Activated T-helper 17 cell treated with anti-CD3 and anti-CD28 coated beads, Interleukin-2, amount 50 U/mL, for 72 hours (primary cell): ENCODE measurements at places on chromosomes 12 and 14.
A peak's percentile ranks its signal among the peaks of the same experiment; 100 is the strongest.

GRCh38 chr12:96401076-96401871, 1.0 kb upstream of the CDK17 start:
- ATAC-seq = peak; percentile 30

DNA sequence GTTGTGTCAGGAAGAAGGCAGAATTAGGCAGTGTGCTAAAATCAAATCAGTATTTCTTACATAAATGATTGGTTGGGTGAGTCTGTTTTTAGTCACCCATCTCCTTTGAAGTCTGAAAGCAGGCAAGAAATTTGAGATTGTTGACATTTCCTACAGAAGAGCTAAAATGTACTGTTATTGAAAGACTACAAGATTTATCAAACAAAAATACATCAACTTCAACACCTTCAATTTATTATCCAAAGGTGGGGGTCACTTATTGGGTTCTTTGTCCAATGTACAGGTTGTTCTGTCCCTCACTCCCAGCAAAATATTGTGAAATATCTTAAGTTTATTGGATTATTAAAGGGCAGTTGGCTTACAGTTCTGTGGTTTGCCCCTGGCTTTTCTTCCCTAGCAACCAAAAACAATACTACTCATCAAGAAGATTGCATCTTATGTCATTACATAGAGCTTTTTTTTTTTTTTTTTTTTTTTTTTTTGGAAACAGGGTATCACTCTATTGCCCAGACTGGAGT, 20.6 kb upstream of the PKP2 start:
- ATAC-seq = no peak

GRCh38 chr12:52879394-52880351, 25.2 kb downstream of the KRT8 start:
- ATAC-seq = peak; percentile 81

DNA sequence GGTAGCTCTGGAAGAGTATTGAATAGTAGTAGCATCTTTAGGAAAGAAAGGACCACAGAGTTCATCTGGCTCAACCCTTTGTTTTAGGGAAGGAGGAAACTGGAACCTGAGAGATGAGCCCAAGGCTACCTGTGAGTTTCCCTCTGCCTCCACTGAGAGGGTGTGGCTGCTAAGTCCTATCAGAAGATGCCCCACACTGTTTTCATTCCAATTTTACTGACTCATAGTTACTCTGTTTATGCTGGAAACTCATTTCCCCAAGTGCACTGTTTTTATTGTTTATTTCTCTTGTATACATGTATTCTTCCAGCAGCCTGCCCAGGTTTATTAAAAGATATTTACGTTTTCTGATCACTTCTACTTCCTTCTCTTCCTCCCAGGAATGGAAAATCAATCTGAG, 127.4 kb upstream of the ARHGAP5 start:
- ATAC-seq = no peak

DNA sequence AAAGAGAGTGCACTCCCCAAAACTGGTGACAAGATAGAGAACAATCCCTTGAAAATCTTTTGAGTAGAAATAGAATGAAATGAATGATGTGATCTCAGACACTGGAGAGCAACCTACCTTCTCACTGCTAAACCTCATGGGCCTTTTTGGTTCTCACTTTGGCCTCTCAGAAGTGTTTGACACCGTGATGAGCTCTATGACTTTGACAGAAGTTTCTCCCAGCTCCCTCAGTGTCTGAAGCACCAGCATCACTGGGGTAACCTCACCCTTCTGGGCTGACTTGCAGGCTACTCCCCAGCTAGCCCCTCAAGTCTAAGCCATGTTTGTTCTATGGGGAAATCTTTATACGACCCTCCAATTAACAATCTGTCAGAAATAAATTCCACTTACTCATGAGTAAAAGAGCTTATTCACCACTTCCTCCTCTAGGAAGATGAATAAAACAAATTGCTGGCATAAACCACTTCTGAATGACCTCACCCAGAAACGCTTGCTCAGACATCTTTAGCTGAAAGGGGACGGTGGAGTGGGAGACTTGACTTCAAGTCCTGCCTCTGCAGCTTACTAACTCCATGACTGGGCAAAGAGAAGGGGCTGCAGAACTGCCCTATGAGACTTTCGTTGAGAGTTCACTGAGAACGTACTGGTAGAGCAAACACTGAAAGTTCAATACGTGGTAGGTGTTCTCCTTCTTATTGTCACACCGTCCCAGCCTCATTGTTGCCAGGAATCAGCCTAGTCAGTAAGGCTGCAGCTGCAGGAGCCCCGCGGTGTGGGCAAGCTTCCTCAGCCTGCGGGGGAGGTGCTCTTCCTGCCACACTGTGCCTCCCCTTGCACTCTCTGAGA, 46.5 kb downstream of the ST8SIA1 start:
- ATAC-seq = peak; percentile 87

GRCh38 chr14:91368776-91369416, 48.7 kb downstream of the CCDC88C start:
- ATAC-seq = no peak

DNA sequence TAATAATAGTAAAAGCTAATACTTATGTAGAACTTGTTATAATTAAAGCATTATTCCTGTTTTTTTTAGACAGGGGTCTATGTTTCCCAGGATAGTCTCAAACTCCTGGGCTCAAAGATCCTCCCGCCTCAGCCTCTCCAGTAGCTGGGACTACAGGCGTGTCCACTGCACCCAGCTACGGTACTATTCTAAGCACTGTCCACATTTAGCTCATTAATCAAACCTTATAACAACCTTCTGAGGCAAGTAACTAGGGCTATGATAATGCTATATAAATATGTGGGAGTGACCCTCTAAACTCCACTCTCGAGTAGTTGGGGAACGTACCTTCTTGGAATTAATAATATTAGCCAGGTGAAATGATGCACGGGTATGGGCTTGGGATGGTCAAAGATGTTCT, 60.7 kb upstream of the NR2C1 start:
- no peak for ATAC-seq

DNA sequence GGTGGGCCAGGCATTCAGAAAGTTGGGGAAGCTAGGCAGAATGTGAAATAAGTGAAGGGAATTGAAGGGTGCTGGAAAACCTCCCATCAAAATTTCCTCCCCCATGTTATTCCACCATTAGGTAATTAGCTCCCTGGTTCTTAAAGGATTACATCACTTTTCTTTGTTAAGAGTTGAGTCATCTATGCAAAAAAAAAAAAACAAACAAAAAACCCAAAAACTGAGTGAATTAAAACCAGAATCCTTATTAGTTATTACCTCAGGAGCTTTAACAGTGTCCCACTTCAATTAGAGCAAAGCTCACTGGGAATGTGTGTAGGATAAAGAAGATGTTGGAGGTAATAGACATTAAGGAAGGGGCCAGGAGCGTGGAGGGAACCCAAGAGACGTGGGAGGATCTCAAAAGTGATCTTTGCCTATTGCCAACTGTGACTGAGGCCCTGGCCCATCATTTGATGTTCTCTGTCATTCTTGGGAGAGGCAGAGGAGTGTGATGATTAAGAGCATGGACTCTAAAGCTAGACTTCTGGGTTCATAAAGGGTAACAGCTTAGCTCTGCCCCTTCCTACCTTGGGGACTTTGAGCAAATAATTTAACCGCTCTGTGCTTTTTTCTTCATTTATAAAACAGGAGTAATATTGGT, 364.7 kb downstream of the APAF1 start:
- no peak for ATAC-seq

- no peak for ATAC-seq
Measured at GRCh38 chr12:120757226-120757742, 31.7 kb downstream of the ACADS start.

GRCh38 chr14:74543771-74544438, 50.3 kb downstream of the ISCA2 start:
- no peak for ATAC-seq

DNA sequence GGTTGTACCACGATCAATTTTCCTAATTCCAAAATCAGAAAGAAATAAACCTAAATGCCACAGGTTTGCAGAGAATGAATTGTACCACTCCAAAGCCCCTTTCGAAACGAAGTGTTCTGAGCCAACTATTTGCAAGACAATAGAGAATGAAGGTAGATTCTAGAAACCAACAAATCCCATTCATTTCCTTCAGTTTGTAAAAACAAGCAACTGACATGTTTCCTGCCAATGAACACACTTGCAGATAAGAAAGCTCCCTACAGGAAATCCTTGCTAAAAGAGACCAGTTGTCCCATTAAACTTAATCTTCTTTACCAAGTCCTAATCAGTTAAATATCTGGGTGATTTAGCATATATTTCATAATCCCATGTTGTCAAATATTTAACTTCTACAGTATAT, 198.4 kb upstream of the FOXN3 start:
- no peak for ATAC-seq

DNA sequence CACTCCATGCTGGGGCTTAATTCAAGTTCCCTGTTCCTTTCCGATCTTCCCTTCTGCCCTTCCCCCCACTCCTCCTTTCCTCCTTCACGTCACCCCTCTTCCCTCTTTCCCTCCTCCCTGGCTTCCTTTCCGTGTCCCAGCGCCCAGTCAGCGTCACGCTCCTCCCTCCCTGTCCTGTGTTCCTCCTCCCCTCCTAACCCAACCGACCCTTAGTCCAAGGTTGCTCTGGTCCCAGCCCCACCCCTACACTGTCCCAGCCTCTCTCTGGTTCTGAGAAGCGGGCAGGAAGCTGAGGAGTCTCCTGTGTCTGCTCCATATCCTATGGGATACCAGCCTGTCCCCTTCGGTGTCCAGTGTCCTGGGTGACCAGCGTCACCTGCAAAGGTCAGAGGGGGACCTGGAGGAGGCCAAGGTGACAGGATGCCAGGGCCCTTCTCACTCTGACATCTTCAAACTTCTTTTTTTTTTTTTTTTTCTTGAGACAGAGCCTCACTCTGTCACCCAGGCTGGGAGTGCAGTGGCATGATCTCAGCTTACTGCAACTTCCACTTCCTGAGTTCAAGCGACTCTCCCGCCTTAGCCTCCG, 56.2 kb upstream of the TSPAN9 start:
- no peak for ATAC-seq

GRCh38 chr12:109540526-109541412, 32.5 kb downstream of the MMAB start:
- ATAC-seq = no peak

- no peak for ATAC-seq
Measured at GRCh38 chr12:18206198-18206597, 55.1 kb upstream of the PIK3C2G start.

- ATAC-seq = no peak
Measured at GRCh38 chr12:54616933-54617680, 17.6 kb downstream of the LACRT start.

DNA sequence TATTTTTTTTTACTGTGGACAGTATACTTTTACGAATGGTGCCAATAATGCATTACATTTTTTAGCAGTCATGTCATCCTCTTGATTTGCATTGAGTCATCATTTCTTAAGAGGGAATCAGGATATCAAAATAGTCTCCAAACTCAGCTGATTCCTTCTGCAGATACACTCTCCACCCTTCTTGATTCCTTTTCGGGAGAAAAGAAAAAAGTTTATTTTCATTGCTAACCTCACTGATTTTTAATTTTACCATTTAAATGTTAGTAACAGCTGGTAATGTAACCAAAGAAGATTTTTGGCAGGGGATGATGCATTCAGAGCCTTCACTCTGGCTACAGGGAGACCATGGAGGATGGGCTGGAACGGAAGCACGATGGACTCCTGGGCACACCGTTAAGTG, 47.5 kb downstream of the MRPL42 start:
- no peak for ATAC-seq

GRCh38 chr14:33794791-33795305, 156.0 kb downstream of the EGLN3 start:
- ATAC-seq = no peak

DNA sequence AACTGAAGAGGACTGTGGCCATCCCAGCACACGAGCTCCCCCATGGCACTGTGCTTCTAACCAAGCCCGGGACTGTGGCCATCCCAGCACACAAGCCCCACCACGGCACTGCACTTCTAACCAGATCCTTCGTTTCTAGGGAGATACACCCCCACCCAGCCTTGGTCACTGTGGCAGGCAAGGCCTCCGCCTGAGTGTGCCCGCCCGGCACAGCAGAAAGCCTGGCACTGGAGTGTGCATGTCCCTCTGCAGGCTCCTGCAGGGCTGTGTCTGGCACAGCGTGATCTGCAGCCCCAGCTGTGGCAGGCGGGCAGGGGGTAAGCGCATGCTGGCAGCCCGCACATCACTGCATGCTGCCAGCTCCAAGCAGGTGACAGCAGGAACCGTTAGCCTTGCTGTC, 49.8 kb downstream of the CCDC85C start:
- no peak for ATAC-seq

GRCh38 chr12:95384785-95385184, 89.2 kb upstream of the METAP2 start:
- ATAC-seq = no peak

DNA sequence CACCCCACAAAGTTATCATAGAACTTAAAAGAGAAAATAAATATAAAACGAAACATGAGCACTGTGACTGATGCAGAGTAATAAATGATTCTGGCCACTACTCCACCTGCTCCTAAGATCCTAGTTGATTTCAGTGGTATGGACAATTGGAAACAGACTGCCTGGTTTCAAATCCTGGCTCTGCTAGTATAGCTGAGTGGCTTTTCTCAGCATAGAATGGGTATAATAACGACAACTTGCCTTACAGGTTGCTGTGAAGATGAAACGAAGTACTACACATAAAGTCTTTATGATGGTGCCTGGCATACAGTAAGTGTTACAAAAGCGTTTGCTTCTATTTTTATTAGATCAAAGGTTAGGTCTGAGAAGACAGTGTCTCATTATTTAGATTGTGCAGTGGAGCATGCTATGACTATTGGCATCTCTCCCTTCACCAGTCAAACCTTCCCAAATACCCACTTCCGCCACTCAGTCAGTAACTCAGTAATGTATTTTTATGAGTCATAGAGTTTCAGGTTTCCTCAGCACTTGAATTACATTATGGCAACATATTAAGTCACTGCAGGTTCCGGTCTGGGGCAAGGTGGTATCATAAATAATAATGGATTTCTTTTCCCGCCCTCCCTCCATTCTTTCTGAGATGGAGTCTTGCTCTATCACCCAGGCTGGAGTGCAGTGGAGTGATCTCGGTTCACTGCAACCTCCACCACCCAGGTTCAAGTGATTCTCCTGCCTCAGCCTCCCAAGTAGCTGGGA, 29.7 kb upstream of the NR2C1 start:
- ATAC-seq = peak; percentile 99

GRCh38 chr12:113314121-113314529, 20.8 kb downstream of the SLC8B1 start:
- no peak for ATAC-seq

DNA sequence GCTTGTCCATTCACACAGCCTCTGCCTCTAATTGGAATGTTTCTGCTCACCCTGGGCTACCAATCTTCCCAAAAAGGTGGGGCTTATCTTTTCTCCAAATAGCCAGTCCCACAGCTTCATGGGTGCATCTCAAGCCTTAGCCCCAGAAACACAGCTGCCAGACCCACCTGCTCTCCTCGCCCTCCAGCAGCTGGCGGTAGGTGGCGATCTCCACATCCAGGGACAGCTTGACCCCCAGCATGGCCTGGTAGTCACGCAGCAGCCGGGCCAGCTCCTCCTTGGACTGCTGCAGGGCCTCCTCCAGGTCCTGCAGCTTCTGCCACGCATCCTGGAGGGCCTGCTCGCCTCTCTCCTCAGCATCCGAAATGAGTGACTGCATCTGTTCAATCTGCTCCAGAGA, 11.1 kb downstream of the KRT77 start:
- no peak for ATAC-seq

GRCh38 chr12:98799146-98799810, 154.2 kb downstream of the APAF1 start:
- no peak for ATAC-seq

GRCh38 chr14:25110106-25110505, 60.2 kb upstream of the STXBP6 start:
- ATAC-seq = no peak
